A673 (cell line): ENCODE measurements at places on chromosomes 12 and 14. TPM values are rescaled to one million over a fixed set of nuclear protein-coding genes. Genes with fewer than 3 reads are reported as not detected.

The CKB gene
- total RNA-seq: 118 and 183 TPM in 2 replicates

DNA sequence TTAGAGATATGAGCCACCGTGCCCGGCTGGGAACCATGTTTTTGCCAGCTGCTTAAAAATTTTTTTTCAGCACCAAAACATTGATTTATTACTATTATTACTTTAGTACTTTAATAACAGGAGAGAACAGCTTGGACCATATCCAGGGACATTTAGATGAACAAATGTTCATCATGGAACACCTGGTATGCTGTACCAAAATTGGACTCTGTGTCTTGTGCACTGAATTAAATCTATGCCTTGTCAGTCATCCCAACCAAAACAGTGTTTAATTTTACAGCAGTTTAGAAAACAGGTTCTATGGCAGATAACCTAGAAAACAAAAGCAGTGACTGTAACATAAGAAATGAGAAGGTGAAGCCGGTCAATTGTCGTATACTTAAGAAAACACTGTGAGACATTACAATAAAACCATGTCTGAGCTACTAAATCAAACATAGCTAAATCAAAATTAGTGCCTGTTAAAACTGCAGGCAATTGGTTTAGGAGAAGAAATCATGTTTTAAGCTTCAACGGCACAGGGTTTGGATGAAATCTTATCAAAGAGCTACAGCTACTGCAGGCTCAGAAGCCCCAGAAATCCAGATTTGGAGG lies 58.2 kb upstream of the PYGL start:
- no peak for DNase-seq

- no peak for DNase-seq
These were observed 163.0 kb upstream of the SSTR1 start for GRCh38 chr14:38044710-38045109.

GRCh38 chr14:54498095-54498531 lies 9.3 kb upstream of the GMFB start:
- no peak for DNase-seq

The DIO3 gene
- total RNA-seq: not detected in 2 replicates

The PRPH gene
- not detected in 2 replicates for total RNA-seq

- no peak for DNase-seq
These were observed 13.5 kb downstream of the PAPOLA start for GRCh38 chr14:96515731-96516130.

GRCh38 chr12:14770496-14771461 lies 32.5 kb downstream of the WBP11 start:
- peak; percentile 95 for DNase-seq

GRCh38 chr12:31584782-31585181 lies 6.2 kb downstream of the DENND5B start:
- DNase-seq: no peak

DNA sequence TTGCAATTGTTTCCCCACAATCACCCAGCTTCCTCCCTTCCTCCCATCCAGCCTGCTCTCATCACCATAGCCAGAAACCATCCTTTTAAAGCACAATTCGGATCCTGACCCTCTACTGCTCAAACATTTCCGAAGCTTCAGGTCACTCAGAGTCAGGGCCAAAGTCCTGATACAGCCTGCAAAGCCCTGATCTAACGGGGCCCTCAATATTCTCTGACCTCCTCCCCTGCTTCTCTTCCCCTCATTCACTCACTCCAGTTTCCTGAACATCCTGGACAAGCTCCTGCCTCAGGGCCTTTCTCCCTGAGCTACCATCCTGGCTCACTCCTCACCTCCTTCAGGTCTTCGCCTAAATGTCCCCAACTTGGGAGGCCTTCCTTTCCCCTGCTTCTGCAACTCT lies 46.1 kb downstream of the PITPNM2 start:
- no peak for DNase-seq

- no peak for DNase-seq
These were observed 66.9 kb upstream of the CNOT2 start for GRCh38 chr12:70176290-70176689.
